ENCODE measurements at places on chromosomes 13 and 19. TPM values are rescaled to one million over a fixed set of nuclear protein-coding genes. Genes with fewer than 3 reads are reported as not detected.

GRCh38 chr13:101959016-101959415, 442.8 kb downstream of the FGF14 start:
- H3K4me3 ChIP-seq = no peak overlapping the region
- H3K36me3 ChIP-seq = no peaks in the 10 kb centered on the region
- H3K27ac ChIP-seq = no peak overlapping the region
- no peaks in the 10 kb centered on the region for H3K4me1 ChIP-seq

- peaks cover 9% of the 10 kb centered on the region for H3K4me1 ChIP-seq
- no peaks in the 10 kb centered on the region for H3K27me3 ChIP-seq
- no peak for DNase-seq
- H3K36me3 ChIP-seq = no peaks in the 10 kb centered on the region
These were observed 73.4 kb upstream of the POMP start for GRCh38 chr13:28585561-28585960.

DNA sequence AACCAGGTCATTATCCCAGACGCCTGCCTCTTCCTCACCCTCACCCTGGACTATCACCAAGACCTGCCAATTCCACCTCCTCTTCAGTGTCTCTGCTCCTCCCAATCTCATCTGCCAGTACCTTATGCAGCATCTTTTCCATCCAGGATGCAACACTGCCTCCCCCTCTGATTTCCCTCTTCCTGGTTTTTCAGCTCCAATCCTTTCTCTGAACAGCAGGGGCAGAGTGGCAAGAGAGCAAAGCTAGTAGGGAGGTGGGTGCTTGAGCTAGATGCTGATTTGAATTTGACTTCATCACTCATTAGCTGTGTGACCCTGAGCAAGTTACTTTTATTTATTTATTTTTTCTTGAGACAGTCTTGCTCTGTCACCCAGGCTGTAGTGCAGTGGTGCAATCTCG, 25.6 kb upstream of the CABP5 start:
- no peak overlapping the region for H3K4me3 ChIP-seq
- H3K36me3 ChIP-seq = no peaks in the 10 kb centered on the region
- H3K27ac ChIP-seq = no peak overlapping the region
- H3K4me1 ChIP-seq = no peaks in the 10 kb centered on the region

- no peak for DNase-seq
- no peaks in the 10 kb centered on the region for H3K36me3 ChIP-seq
- H3K27me3 ChIP-seq = no peaks in the 10 kb centered on the region
- H3K4me3 ChIP-seq = no peak overlapping the region
- peaks cover 18% of the 10 kb centered on the region for H3K4me1 ChIP-seq
These were observed 21.4 kb downstream of the KDM4B start for GRCh38 chr19:4990306-4990705.

NLRP9 gene
- polyA plus RNA-seq = not detected

ZNF285 gene
- polyA plus RNA-seq = 3.4 TPM

Measured in hepatocyte (in vitro differentiated cells).